Kidney (tissue), 22 donors: ENCODE measurements at places on chromosomes 3 and 15. TPM values are rescaled to one million over a fixed set of nuclear protein-coding genes. Genes with fewer than 3 reads are reported as not detected.
A peak's percentile ranks its signal among the peaks of the same experiment; 100 is the strongest.

LCTL gene
- total RNA-seq: not detected

CCDC54 gene
- total RNA-seq: not detected

CLEC3B gene
- total RNA-seq: 45.3 TPM

SPTSSB gene
- 7.8 TPM for total RNA-seq

SLC9C1 gene
- total RNA-seq: 1.2 TPM

SCAANT1 gene
- not detected for total RNA-seq

TGM4 gene
- total RNA-seq: not detected

STX19 gene
- not detected for total RNA-seq

EFHB gene
- total RNA-seq: 2.1 TPM

DNA sequence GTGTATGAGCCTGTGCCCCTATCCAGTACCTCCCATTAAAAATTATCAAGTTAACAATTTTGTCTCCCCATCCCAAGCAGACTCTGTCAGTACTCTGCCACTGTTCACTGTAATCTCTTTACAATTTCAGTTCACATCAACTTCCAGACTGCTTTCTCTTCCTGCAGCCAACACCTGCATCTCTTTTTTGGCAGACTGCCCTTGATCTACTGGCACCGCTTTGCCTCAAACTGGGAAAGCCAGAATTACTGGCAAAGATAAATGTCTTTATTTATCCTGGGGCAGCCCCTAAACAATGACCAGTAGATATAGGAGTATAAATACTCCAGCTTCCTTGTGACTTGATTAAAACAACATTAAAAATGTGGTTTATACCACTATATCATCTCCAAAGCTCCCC, 494.1 kb downstream of the ZNF385D start:
- DNase-seq: no peak

GRCh38 chr3:158788446-158788845, 13.4 kb upstream of the MFSD1 start:
- DNase-seq: no peak

GRCh38 chr3:152695840-152696239, 139.1 kb upstream of the P2RY1 start:
- DNase-seq: no peak

GRCh38 chr3:42133500-42134298, 42.5 kb downstream of the TRAK1 start:
- no peak for DNase-seq

- no peak for DNase-seq
Measured at GRCh38 chr3:141680620-141681389, 57.3 kb upstream of the RNF7 start.

- DNase-seq: no peak
Measured at GRCh38 chr15:36175741-36176291, 403.6 kb upstream of the CDIN1 start.

DNA sequence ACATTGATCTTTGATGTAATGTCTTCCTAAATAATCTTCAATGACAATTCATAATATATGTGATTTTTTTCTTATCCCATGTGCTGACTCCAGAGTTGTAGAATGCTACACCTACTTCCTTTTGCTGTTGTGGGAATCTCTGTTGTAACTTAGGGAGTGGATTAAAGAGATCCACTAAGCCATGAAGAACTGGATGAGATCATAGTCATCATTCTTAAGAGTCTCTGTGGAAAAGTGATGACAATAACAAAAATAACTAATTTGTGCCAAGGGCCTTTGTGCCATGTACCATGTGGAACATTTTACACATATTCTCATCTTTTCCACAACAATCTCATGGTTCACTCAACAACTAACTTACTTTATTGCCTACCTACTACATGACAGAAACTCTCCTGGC, 162.9 kb upstream of the PDZRN3 start:
- no peak for DNase-seq

DNA sequence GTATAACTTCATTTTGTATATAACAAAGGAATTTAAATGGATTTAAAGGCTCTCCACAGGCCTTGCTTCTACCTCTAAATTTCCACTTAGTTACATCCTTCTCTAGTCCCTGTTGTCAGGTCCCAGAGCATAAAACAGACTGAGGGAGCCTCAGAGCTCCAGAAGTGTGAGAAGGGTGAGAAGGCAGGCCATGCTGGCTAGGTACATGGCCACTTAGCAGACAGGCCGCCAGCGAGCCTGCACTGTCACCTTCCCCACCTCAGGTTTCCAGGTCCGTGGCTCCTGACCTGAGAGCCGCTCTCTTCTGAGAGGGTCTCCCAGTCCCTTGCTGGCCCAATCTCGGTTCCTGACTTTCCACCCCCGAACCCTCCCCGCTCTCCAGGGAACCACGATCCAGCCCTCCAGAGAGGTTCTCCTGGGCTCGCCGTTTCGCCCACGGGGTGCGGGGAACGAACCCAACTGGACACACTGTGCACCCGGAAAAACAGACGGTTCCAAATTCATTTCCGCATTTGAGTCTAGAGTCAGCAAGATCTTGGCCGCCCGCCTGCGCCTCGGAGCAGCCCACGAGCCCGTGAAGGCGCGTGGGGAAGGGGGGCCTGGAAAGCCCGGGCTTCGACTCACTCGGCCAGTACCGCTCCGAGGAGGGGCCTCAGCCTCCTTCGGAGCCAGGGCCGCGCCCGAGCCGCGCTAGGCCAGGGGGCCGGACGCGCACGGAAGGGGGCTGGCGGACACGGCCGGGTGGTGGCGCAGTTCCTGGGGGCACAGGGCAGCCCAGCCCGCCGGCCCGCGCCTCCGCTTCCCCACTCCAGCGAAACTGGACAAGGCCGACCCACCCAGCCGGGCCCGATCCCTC, 16.7 kb upstream of the SOX2 start:
- peak; percentile 76 for DNase-seq

GRCh38 chr3:102181175-102181920, 253.5 kb upstream of the ZPLD1 start:
- no peak for DNase-seq

- no peak for DNase-seq
Measured at GRCh38 chr15:100986158-100986896, 67.2 kb downstream of the LRRK1 start.

GRCh38 chr15:92624401-92624991, 31.1 kb downstream of the FAM174B start:
- DNase-seq: no peak

GRCh38 chr3:11944052-11944673, 60.0 kb upstream of the SYN2 start:
- no peak for DNase-seq

DNA sequence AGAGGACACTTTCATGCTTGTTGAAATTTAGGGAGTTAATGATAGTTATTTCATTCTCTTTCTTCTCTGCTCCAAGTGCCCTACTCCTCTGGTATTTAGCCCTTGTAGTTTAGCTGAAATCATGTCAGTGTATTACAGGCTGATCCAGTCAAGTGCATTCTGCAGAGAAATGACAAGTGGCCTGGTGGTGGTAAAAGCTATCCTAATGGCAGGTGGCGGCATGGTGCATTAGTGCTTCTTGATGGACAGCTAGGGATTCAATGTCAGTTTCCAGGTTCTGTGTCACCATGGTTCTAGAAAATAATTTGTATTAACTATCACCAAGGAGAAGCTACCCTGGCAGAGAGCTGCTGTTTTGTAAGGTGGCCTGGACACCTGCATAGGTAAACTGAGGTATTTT, 90.0 kb upstream of the BNIP2 start:
- DNase-seq: no peak

DNA sequence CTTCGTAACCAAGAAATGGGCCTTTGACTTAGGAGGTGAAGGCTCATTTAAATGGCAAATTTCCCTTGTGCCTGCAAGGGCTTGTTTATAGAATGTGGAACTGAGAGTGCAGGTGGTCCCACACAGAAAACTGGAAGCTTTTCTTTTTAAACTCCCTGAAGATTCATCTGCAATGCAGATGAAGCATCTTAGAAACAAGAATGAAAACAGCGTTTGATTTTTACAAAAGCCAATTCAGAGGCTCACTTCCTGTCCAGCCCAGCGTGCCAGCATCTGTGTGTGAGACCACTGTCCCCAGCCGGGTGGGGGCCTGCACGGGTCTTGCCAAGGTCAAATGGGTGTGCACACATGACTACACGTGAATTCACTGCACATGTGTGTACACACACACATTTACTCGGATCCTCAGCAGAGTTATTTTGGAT, 94.7 kb downstream of the LINGO1 start:
- DNase-seq: no peak

- DNase-seq: no peak
Measured at GRCh38 chr3:187880441-187880840, 135.2 kb upstream of the BCL6 start.

DNA sequence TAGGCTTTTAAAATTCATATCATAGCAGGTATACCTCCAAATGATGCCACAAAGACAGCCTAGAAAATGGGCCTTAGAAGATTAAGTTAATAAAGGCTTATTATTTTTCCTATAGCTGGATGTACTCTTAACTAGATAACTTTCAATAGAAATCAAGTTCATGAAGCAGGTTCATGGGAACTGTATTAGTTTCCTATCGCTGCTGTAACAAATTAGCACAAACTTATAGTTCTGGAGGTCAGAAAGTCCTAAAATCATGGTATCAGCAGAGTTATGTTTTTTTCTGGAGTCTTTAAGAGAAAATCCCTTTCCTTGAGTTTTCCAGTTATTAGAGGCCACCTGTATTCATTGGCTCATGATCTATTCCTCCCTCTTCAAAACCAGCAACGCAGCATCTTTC, 269.9 kb downstream of the TIGIT start:
- no peak for DNase-seq

- DNase-seq: no peak
Measured at GRCh38 chr15:57035664-57036063, 117.2 kb downstream of the TCF12 start.

DNA sequence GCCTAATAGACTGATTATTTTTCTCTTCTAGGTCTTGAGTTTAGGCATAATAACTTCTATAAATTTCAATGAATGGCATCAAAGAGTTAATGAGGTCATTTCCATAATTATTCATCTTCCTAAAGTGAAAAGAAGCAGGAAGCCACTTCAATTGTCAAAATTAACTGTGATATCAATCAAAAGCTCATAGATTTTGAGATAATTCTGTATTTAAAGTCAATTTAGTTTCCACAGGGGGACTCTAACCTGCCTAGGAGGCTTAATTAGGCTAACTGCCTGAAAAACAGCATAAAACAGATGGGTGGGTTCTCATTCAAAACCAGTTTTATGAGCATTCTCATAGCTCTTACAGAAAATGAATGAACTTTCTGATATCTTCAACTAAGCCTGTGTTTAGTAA, 177.8 kb downstream of the OTOL1 start:
- DNase-seq: no peak

DNA sequence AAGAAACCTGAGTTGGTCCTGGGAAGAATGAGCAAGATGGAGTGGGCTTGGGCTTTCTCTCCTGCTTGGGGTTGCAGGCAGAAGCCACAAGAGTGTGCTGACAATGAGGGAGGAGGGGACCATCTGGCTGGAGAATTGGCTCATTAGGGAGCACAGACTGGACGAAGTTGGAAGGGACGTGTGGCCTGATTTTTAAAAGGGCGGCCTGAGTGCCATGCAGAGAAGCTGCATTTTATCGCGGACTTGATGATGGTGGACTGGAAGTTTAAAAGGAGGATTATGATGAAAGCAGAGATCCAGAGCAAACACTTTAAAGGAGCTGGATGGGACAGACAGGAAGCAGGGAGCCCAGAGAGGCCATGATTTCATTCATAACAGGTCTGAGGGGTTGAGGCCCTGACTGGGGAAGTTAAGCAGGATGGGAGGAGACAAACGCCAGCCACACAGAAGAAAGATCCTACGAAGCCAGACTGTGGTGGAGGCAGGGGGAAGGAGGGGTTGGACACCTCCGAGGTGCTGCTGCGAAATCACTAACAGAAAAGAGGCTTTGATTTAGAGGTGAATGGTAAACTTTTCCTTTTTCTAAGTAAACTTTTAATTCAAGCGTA, 23.6 kb downstream of the TLNRD1 start:
- DNase-seq: no peak

- peak; percentile 53 for DNase-seq
Measured at GRCh38 chr15:96515371-96515770, 184.9 kb downstream of the NR2F2 start.

GRCh38 chr3:3836845-3837244, 37.6 kb downstream of the LRRN1 start:
- DNase-seq: no peak

- no peak for DNase-seq
Measured at GRCh38 chr15:70121624-70122302, 24.0 kb upstream of the TLE3 start.

GRCh38 chr3:50665081-50665840, 9.5 kb upstream of the DOCK3 start:
- no peak for DNase-seq

DNA sequence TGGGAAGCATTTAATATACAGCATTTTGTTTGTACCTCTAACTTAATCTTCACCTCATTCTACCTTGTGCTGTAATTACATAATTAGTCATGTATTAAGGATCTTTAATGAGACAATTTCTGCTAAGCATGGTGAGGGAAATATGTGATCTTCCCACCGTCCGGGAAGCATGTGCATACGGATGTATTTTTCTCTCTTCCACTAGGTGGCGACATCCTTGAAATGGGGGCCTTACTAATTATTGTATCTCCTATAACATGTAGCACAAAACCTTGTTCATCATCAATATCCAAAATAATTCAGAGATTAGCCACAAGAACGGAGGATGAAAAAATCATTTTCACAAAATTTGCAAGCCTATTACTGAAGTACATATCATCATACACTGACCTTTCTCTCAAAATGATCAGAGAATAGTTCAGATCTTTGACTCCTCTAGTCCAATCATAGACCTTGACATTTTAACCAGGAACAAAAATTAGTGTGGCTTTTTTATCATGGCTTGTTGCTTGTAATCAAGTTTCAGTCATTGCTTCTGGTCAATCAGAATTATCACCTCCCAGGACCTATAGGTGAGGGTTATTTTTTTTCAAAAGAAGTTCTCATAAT, 148.9 kb upstream of the GBE1 start:
- DNase-seq: peak; percentile 36

GRCh38 chr15:86164232-86164898, 84.7 kb downstream of the AGBL1 start:
- DNase-seq: peak; percentile 60

DNA sequence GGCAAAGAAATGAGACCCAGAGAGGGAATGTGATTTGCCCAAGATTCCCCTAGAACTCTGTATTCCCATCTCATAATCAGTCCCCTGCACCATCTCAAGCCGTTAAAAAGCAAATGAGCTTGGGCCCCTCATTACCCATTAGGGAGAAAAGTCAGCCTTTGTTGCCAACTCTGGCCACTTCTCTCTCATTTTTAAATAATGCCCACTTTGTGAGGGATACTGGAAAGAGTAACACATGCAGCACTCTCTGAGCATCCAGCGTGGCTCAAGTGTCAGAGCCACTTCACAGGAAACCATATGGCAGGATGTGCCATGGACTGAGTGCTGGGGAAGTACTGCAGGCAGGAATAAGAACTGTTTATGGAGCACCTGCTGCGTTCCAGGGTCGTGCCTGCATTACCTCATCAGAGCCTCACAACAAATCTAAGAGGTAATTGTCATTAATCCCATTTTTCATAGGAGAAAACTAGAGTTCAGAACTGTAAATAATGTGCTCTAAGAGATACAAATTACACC, 49.8 kb upstream of the SLC6A1 start:
- no peak for DNase-seq
